ENCODE measurements at places on chromosomes 1 and 21. TPM values are rescaled to one million over a fixed set of nuclear protein-coding genes. Genes with fewer than 3 reads are reported as not detected.

MAGOH gene
- 32.4 TPM for total RNA-seq

CCSAP gene
- 5.2 TPM for total RNA-seq

TNNI3K gene
- 1.8 TPM for total RNA-seq

MCOLN3 gene
- 5.8 TPM for total RNA-seq

LRP8 gene
- total RNA-seq: 3.3 TPM

S100A7A gene
- total RNA-seq: not detected

Data from smooth muscle cell of trachea (primary cell).